ENCODE measurements at places on chromosomes 2 and 18.

DNA sequence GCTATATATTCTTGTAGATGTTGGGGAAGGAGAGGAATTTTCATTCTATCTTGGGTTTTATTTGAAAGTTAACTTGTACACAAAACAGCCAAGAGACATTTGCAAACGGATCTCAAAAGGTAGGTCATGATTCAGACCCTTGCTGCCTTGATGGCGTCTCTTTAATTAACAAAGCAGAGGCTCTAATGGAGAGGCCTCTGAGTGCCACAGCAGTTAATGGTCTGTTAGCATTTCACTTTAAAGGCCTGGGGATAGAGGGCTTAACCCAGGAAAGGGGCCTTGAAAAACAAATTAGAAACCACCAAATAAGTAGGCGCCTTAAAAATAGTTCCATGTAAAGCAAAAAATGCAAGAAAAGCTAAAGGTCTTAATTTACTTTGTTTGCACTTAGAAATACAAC, 836.9 kb upstream of the CELF4 start:
- DNase-seq = no peak

GRCh38 chr2:111905990-111906735, 7.8 kb downstream of the MERTK start:
- no peak for DNase-seq

- no peak for DNase-seq
Measured at GRCh38 chr2:23211987-23212583, 172.9 kb upstream of the KLHL29 start.

GRCh38 chr2:10348891-10349290, 46.2 kb downstream of the HPCAL1 start:
- DNase-seq = no peak

GRCh38 chr2:127607399-127607908, 38.5 kb upstream of the GPR17 start:
- no peak for DNase-seq

GRCh38 chr2:240786871-240787311, 33.1 kb downstream of the KIF1A start:
- no peak for DNase-seq

- DNase-seq = no peak
Measured at GRCh38 chr2:177028296-177028695, 184.3 kb upstream of the HNRNPA3 start.

GRCh38 chr2:113136828-113137775, 9.7 kb downstream of the IL1RN start:
- DNase-seq = no peak

GRCh38 chr2:208057108-208057507, 31.8 kb upstream of the PLEKHM3 start:
- no peak for DNase-seq

- no peak for DNase-seq
Measured at GRCh38 chr18:60311676-60312360, 60.8 kb downstream of the MC4R start.

DNA sequence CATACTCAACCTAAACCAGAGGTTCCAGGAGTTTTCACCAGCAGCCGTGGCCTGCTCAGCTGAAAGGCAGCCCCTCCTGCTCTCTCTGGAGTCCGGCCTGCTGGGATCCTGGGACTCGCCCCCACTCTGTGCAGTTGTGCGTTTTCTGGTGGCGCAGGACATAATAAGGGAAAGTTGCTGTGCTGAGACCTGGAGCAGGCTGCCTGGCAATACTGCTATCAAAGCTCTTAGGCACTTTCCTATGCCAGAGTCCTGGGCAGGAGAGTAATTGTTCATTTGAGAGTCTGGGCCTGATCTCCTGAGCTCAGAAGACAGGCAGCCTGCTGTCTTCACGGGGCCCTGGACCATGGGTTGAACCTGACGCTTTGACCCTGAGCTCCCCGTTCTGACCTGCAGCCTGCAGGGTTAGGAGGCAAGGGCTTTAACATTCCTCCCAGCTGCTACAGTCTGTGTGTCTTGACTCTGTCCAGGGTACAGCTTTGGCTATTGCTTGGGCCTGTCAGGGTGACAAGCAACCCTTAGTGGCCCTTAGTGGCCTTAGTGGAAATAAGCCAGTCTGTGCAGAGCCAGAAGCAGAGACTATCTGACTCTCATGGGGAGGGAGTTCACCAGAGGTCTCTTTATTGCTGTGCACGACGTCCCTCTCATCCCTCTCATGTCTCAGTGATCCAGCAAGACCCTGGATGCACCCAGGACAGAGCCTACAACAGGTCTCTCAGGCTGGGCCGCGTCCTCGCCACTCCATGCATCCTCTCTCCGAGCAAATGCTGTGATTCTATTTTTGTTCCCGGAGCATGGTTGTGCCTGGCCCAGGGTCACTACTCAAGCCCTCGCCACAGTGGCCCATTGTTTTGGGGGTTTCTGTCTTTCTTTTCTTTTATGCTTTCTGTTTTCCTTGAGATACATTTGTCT, 60.6 kb downstream of the ACKR3 start:
- DNase-seq = no peak

- no peak for DNase-seq
Measured at GRCh38 chr18:36464126-36464651, 166.7 kb downstream of the FHOD3 start.

Data from caudate nucleus (tissue), 63 donors.